ENCODE measurements at places on chromosomes 7 and 10.

DNA sequence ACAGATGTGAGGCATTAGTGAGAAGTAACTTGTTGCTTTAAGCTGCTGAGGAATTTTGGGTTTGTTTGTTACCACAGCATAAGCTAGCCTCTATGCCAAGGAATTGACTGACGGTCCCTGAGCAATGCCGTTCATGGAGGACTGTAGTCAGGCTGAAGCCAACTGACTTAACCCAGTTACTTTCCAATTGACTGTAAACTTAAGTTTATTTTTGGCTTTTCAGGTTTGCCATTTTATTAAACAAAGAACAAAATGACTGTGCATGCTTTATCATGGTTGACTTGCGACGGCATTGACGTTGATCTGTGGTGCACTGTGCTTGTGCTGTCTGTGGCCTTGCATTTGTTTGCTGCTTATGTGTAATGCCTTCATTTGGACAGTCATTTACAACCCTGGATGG is 53.5 kb downstream of the DNAJB9 start:
- DNase-seq, result no peak

DNA sequence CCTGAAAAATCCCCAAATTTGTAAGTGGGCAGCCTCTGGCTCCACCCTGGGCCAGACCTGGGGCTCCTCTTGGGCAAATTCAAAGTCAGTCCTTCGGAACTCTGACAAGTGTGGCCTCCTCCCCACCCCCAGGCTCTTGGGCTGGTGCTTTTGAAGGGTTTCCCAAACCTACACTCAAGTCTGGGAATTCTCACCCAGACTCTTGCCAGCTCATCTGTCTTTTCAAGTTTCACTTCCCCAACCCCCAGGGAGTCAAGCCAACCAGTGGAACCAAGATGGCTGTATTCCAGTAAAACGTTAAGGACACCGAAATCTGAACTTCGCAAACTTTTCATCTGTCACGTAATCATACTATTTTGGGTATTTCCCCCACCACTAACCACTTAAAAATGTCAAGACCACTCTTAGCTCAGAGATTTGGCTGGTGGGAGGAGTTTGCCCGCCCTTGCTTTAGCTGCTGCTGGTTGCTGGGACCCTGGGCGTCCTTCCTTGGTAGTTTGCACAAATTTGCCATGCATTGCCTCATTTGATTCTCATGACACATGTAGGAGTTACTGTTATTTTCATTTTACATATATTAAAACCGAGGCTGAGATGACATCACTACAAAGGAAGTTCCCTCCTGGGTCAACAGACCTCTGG is 1.7 kb upstream of the MYO1G start:
- DNase-seq, result no peak

- peak; percentile 46 for DNase-seq
Observed at GRCh38 chr7:157402911-157403534, 66.2 kb downstream of the DNAJB6 start.

DNA sequence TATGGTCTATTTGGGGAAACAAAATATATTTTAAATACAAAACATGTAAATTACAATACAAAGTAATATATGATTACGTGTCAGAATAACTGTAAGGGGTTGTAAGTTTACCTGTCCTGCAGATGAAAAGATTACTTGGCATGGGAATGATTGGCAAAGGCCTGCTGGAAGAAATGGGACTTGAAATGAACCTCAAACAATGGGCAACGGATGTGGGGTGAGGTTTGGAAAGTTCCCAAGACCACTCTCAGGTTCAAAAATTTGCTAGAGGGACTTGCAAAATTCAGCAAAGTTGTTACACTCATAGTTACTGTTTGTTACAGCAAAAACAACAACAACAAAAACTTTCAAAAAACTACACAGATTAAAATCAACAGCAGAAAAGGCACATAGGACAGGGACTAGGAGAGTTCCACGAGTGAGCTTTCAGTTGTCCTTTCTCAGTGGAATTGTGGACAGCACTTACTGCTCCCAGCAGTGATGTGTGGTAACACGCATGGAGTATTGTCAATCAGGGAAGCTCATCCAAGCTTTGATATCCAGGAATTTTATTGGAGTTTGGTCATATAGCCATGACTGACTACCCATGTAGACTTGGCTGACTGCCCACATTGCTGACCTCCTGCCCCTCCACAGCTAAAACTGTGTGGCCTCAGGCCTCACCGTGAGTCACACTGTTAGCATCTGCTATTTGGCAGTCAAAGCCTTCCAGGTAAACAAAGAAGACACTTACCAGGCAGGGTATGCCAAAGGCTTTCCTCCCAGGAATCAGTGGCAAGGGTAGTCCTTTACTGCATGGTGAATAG is 43.8 kb downstream of the EXOC6 start:
- peak; percentile 68 for DNase-seq

DNA sequence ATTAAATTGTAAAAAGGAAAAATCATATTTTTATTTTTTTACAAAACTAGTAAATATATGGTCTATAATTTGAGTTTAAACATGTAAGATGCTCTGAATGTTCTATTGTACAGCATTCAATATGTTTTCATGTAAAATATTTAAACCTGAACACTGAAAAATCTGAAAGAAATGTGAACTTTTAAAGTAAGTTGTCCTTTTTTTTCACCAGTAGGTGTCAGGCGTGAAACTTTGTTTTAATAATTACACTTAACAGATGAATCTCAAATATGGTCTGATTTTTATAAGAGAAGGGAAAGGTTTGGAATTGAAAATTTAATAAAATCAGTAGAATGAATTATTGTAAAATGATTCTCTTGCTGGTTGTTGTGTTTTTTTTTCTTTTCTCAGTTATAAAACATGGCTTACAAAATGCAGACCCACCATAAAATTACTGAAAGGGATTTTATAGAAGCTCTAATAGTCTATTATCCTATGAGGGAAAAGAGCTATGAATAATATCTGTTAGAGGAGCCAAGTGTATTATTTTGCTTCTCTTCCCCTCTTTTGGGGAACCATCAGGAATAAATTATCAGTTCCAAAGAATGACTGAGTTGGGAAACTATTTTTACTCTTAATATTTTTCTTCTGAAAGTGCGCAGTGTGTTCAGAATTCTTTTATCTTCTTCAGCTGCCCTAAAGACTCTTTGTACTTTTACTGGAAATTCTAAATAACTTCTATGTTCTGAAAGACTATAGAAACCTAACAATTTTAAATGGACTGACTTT is 217.7 kb upstream of the FZD1 start:
- DNase-seq, result no peak

DNA sequence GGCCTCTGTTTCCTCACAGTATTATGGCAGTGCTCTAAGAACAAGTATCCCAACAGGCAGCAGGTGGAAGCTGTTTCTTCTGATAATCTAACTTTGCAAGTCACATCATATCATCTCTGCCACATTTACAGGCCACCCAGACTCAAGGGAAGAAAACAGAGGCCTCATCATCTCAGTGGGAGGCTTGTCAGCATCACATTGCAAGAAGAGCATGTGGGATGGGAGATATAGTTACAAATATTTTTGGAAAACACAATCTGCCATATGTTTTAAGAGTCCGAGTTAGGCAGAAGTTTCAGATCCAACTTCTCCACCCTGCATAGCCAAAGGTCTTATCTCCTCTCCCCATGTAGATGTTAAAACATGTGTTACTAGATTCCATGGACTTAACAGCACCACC is 130.4 kb upstream of the PDE1C start:
- no peak for DNase-seq

- no peak for DNase-seq
Observed at GRCh38 chr7:88224601-88225275, 4.9 kb upstream of the SRI start.

DNA sequence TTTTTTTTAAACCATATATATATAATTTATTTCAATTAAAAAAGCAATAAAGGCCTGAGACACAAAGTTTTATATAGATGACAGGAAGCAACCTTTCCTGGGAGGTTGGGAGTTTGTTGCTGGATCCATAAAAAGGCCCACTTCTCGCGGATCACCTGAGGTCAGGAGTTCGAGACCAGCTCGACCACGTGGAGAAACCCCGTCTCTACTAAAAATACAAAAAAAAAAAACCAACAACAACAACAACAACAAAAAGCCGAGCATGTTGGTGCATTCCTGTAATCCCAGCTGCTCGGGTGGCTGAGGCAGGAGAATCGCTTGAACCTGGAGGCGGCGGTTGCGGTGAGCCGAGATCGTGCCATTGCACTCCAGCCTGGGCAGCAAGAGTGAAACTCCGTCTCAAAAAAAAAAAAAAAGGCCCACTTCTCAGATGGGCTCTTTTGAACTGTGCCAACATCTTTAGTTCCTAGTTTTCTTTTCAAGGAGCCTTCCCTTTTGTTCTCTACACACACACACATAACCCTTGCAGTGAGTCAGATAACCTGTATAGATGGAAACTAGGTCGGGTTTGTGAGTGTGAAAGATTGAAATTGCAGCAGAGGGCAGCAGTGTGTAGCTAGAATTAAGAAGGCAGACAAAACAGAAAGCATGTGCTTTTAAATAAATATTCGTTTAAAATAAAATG is 1.2 kb upstream of the SMNDC1 start:
- no peak for DNase-seq

GRCh38 chr10:13276749-13277365 is 23.0 kb downstream of the PHYH start:
- DNase-seq, result no peak

DNA sequence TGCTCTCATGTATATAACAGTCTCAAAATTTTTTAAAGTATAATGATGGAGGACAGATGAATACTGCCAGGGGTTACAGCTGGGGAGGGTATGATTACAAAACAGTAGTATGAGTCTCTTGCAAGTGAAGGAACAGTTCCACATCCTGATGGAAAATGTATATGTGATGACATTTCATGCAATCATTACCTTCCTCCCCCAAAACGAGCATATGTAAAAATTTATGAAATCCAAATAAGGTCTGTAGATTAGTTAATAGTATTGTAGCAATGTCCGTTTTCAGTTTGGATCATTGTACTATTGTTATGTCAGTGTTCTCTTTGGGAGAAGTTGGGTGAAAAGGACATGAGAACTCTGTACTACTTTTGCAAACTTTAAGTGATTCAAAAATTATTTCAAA is 38.0 kb downstream of the DRGX start:
- no peak for DNase-seq

- DNase-seq, result no peak
Observed at GRCh38 chr10:6657669-6658068, 77.6 kb upstream of the PRKCQ start.

DNA sequence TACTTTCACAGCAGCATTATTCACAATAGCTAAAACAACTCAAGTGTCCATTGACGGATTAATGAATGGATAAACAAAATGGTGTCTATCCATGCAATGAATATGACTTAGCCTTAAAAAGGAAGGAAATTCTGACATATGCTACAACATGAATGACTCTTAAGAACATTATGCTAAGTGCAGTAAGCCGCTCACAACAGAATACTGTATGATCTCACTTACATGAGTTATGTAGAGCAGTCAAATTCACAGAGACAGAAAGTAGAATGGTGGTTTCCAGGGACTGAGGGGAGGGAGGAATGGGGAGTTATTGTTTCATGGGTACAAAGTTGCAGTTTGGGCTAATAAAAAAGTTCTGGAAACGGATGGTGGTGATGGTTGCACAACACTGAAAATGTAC is 282.0 kb downstream of the GRID1 start:
- peak; percentile 10 for DNase-seq

GRCh38 chr10:10128387-10128786 is 889.3 kb upstream of the CELF2 start:
- DNase-seq, result no peak

DNA sequence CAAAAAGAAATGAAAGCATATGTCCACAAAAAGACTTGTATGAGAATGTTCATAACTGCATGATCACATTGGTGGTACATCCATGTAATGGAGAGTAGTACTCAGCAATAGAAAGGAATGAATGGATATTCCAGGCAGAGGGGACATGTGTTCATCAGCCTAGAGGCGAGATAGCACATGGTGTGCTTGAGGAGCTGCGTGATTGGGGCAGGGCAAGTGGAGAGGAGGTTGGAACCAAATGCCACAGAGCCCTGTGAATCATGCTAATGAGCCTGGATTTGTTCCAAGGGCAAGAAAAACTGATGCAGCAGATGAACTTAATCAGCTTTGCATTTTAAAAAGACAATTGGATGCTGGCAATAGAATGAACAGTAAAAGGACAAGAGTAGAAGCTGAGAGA is 73.3 kb downstream of the C10orf90 start:
- no peak for DNase-seq

- DNase-seq, result peak; percentile 63
Observed at GRCh38 chr10:6164271-6165095, 38.2 kb upstream of the PFKFB3 start.

GRCh38 chr10:19209319-19209718 is 160.7 kb downstream of the MALRD1 start:
- DNase-seq, result no peak

- no peak for DNase-seq
Observed at GRCh38 chr10:110644598-110645462, 694 bp downstream of the RBM20 start.

DNA sequence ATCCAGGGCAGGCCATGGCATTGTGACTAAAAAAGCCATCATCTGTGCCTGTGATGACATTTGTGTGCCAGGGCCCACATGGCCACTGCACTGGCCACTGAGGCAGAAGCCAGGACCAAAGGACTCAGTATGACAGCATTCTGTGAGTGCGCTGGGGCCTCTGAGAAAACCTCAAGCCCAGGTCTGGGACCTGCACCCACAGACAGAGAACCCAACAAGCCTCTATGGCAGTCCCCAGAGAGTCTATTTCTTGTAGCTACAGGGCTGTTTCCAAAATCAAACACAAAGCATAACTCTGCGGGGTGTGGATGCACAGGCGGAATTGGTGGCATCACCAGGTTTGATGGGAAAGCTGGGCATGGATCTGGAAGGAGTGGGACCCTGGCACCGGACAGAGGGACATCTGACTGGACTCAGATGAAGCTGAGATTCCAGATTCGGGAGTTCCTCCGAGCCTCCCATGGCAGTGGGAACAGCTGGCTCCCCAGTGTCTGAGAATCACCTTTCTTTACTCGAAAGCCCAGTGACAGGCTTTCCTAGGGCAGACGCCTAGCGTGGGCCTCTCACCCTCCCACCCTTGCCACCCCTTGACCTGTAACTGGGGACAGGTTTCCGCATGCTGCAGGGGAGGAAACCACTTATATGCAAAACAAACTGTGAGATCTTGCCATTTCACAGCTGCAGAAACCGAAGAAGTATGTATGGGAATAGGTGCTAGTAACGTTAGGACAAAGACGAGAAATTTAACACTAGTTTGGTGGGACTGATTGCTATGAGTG is 70.6 kb upstream of the RHEB start:
- DNase-seq, result no peak

GRCh38 chr7:128266883-128267594 is 26.0 kb downstream of the LEP start:
- peak; percentile 86 for DNase-seq

- DNase-seq, result no peak
Observed at GRCh38 chr7:128427289-128427891, 17.6 kb upstream of the IMPDH1 start.

- DNase-seq, result peak; percentile 40
Observed at GRCh38 chr10:86385806-86386205, 19.2 kb upstream of the GRID1 start.

All from sigmoid colon (tissue), 7 donors.